NCI-H1048 (cell line): ENCODE measurements at places on chromosomes 7 and 10.

DNA sequence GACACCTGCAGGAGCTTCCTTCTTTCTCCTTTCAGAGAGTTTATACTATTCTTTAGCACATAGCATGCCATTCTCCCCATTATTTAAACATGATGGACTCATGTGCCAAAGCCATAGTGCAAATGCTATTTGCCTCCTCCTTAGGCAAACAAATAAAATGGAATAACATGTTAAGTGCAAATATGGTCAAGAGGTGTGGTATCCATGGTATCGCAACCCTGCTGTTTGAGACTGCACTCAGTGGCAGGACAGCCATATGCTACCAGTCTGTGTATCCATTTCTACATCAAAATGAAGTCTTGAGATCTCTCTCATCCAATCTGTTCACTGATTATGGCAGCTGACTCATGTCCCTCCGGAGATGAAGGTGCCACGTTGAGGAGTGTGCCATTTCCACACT, 22.8 kb downstream of the HEPACAM2 start:
- no peak for DNase-seq

DNA sequence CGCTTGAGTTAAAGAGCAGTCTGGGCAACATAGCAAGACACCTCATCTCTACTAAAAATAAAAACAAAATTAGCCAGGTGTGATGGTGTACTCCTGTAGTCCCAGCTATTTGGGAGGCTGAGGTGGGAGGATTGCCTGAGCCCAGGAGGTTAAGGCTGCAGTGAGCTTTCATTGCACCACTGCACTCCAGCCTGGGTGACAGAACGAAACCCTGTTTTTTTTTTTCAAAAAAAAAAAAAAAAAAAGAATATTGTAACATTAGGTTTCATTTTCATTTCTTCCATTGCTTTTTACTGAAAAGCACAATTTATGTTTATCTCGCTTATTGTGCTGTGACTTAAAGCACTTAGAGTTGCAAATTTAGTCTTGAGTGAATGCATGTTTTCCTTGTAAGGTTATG, 80.0 kb downstream of the MLLT10 start:
- no peak for DNase-seq

GRCh38 chr10:124688889-124689670, 55.1 kb downstream of the FAM53B start:
- no peak for DNase-seq

GRCh38 chr10:44976352-44977198, 2.0 kb downstream of the DEPP1 start:
- DNase-seq, result no peak

DNA sequence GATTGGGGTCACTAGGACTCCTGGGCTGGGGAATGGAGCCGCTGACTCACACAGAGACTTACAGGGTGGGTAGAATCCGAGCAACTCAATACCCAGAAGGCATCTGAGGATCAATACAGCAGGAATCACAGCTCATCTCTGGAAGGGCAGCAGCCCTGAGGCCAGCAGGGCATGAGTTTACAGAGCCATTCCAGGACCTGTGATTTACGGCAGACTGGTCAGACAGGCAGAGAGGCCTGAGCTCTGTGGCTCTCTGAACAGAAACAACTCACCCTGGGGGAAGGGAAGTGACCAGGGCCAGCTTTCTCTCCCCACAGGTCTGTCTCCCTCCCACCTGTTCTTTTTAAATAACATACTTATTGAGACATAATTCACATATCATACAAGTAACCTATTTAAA, 88.2 kb upstream of the CXCL12 start:
- no peak for DNase-seq

DNA sequence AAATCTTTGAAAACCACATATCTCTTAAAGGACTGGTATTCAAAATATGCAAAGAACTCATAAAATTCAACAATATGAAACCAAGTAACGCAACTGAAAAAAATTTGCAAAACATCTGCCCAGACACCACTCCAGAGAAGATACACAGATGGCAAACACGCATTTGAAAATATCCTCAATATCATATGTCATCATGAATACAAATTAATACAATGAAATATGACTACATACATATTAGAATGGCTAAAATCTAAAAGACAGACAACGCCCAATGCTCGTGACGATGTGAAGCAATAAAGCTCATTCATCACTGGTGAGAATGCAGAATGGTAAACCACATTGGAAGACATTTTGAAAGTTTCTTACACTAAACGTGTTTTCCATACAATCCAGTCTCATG, 770.1 kb upstream of the CELF2 start:
- no peak for DNase-seq

DNA sequence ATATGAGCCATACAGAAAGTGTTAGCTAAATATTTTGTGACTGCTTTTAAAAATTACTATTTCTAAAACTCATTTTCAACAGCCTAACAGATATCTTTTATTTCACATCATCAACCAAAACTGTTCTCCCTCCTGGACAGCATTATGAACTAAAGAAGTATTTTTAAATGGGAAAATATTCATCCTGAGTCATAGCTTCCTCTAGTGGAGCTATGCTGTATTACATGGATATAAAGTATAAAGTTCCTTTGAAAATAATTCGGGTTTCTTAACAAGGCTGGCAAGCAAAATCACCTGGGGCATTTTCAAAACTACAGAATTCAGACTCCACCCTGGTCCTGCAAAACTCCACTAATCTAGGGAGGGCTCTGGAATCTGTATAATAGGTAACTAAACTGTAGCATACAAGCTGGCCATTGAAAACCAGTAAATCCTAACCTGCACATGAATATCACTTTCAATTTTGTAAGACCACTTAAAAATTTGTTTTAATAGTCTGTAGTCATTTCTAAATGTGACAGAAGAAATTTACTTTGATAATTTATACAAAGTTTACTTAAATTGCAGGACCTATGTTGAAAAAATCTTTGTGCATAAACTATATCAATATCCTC, 53.5 kb downstream of the SCIN start:
- peak; percentile 10 for DNase-seq

DNA sequence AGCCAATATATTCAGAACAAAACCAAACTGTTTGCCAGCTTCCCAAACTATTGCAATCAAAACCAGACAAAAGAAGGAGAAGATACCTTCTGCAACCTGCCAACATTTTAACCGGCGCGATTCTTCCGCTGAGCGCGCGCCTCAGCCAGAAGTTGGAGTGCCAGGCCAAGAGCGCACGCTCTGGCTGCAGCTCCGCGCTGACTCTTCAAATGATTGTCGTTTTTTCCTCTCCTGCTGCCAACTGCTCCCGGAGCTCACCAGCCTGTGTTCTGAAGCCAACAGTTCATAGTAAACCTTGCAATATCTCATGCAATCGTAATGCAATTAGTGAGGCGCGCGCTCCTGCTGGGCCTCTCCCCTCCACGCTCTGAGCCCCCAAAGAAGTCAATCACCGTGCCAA, 259.7 kb upstream of the MGMT start:
- no peak for DNase-seq

- DNase-seq, result no peak
These were observed 201.9 kb downstream of the BAMBI start for GRCh38 chr10:28879246-28879645.

GRCh38 chr10:47164800-47165128, 135.2 kb upstream of the GDF10 start:
- DNase-seq, result no peak

DNA sequence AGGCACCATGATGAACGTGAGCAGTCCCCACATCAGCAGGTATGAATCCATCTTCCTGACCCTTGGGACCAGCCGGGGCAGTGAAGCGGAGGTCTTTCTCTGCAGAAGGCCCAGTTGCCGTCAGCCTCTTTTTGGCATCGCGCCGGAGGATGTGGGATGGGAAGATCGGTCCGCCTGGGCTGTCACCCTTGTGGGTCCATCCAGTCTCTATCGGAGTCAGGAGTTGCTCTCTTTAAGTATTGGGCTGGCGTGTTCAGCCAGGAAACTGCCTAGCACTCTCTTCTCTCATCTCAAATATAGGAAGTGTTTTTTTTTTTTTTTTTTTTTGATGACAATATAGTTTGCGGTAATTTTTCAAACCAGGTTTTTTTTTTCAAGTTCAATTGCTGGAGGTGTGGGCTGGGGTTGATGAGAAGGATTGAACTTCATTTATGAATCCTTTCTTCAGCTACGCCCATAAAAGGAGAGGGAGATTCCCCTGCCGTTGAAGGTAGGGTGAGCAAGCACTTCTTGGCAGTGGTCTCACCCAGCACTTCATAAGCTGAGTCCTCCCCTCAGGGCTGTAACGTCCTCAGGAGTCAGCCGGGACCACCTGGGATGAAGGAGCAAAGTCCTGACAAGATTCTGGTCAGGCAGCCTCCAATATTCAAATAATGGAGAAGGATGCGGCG, at the start of gene IL2RA:
Gene IL2RA (minus strand): TSS at position 267 of the 671 bp plus-strand sequence. CDS start 216 bp downstream, at position 51.
- DNase-seq, result no peak
